ENCODE measurements at places on chromosomes 1 and 21.

DNA sequence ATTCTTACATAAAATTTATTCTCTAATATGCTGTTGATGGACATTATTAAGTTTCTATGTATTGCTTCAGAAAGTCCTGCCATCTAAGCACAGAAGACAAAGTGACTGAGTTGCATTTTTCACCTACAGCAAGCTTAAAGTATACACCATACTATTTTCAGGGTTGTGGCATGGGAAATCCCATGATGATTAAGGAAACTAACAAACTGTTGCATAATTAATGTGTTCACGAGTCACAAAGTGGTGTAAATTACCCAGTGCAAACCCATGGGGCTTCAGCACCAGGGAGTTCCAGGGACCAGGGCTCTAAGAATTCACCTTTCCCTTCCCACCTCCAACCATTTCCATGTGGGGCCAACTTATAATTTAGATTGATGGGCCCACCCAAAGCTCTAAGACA, 81.9 kb upstream of the NR5A2 start:
- DNase-seq, result no peak

- DNase-seq, result no peak
Observed at GRCh38 chr1:15056515-15057285, 96.8 kb upstream of the TMEM51 start.

DNA sequence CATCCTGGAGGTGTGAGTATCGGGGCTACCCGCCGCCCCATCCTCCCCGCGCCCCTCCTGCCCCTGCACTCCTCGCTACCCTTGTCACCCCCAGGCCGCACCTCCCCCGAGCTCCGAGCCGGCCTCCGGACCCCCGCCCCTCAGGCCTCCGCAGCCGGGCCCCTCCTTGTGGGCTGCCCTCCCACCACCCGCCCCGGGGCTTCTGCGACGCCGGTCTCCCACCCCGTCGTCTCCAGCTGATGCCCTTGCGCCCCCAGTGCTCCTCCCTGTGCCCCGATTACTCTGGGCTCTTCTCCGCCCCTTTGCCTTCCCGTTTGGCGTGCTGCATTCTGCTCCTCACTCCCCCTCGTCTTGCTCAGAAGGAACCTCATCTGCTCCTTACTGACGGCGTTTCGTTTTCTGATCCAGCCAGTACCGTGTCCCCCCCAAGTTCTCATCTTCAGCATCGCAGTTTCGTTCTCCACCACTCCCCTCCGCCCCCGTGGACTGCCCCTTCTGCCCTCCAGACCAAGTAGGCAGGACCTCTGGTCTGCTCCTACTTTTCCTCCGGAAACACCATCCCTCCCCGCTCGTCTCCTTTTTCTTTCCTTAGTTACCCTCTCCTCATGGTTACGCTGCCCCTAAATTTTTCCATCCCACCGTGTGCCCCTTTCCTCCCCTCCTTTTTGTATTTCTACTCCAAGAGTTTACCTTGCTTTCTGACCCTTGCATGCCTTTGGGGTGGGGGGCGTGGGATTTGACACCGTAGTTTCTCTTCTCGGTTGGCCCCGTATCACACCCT, 841 bp downstream of the SNX27 start:
- peak; percentile 41 for DNase-seq

GRCh38 chr21:23534850-23535249, 2072.4 kb downstream of the MRPL39 start:
- DNase-seq, result no peak

GRCh38 chr1:47803815-47804501, 193.2 kb downstream of the TRABD2B start:
- DNase-seq, result no peak

DNA sequence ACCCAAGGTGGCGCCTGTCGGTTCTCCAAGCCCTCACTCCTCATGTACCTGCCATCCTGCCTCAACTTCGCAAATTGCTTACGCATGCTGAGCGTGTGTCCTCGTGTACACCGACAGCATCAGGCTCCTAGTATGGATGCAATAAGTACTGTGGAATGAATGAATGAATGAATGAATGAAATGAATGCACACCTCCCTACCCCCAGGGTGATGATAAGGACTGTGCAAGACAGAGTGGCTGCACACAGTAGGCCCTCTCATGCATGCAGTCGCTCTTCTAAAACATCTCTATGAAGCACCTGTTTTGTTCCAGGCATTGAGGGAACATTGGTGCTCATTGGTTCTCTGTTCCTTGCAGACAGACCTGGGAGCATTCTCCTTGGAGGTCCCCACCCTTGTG, 49.8 kb upstream of the H6PD start:
- no peak for DNase-seq

Data from urothelium cell line (cell line).